ENCODE measurements at places on chromosomes 2 and 18.

GRCh38 chr2:189350540-189351209 is 90.6 kb upstream of the WDR75 start:
- DNase-seq = no peak

GRCh38 chr2:73269686-73270465 is 14.4 kb downstream of the FBXO41 start:
- DNase-seq = no peak

GRCh38 chr2:197673606-197674005 is 1.8 kb downstream of the RFTN2 start:
- no peak for DNase-seq

DNA sequence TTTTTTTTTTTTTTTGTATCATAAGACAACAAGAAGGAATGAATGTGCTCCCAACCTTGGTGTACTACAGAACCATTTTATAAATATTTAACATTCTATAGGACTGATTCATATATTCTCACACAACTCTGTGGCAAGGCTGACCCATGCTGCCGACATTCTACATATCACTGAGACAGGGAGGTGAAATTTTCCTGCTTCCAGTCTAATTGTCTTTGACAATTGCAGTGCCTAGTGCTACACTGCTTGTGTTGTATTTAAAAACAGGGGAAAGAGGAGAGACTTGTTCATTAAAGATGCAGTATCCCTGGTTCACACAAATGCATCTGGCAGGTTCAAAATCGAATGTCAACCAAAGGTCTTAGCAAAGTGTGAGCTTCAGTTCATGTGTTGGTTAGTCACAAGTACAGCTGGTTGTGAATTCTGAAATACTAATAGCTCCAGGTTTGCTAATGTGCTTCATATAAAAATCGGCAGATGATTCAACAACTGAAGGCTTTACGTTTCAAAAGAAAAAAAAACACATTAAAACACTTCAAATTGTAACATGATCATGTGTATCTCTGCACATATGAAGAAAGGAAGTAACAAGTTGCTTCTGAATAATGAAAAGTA is 130.8 kb downstream of the FIGN start:
- no peak for DNase-seq

DNA sequence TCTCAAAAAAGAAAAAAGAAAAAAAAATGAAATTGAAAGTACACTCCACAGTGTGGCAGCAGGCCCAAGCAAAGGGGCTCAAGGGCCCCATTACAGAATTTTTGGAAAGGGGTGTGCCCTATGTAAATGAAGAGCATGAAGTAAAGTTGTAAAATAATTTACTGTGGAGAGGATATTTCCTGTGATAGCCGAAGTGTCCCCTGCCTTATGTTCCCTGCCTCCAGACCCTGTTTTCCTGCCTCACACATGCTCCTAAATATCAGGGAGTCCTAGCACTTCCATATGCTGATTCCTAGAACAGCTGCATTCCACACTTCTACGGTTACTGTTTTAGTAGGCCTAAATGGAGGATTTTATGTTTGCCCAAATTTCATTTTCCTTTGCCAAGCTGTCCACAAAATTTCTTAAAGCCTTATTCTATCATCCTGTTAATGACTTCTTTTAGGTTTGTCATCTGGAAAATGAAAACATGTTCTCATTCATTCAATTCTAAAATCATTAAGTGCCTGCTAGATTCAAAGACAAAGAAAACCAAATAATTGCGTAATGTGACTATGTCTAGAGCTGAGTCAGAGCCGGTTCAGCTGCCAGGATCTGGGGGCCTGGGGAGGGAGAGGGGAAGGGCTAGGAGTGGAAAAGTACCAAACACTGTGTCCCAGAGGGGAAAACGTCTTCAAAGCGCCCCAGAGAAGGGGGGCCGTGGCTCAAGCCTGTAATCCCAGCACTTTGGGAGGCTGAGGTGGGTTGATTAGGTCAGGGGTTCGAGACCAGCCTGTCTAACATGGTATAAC is 25.9 kb upstream of the IMPA2 start:
- DNase-seq = peak; percentile 82

DNA sequence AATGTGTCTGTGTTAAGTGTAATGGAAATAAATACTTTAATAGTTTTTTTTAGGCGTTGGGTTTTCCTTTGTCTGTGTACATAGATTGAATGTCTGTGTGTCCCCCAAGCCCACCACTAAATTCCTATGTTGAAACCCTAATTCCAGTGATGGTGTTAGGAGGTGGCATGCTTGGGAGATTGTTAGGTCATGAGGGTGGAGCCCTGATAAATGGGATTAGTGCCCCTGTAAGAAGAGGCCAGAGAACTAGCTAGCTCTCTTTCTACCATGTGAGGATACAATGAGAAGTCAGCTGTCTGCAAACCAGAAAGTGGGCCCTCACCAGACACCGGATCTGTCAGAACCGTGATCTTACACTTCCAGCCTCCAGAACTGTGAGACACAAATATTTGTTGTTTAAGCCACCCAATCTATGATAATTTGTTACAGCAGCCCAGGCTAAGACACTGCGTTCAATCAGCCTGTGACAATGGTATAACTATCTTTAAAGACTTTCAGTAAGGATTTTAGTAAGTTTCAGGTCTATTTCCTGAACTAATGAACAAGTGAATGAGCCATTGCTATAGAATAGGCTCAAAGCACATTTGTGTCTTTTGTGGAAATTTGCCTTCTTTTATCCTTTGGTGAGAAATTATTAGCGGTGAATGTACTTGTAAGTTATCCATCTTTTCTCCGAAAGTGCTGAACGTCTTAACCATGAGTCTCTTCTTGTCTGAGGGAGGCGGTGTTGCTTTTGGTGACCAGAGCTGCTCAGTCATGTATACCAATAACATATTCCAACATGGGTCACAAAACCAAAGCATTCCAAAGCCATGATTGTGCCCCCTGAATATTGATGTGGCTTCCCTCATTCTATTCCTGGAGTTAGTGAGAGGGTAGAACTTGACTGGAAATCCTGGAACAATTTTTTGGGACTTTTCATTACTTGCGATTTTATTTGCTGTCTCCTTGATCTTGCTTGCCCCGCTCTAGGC is 29.6 kb upstream of the IL1R1 start:
- no peak for DNase-seq

GRCh38 chr2:172919732-172920131 is 155.9 kb upstream of the MAP3K20 start:
- DNase-seq = no peak

- DNase-seq = no peak
Observed at GRCh38 chr2:223824301-223824700, 13.1 kb downstream of the AP1S3 start.

DNA sequence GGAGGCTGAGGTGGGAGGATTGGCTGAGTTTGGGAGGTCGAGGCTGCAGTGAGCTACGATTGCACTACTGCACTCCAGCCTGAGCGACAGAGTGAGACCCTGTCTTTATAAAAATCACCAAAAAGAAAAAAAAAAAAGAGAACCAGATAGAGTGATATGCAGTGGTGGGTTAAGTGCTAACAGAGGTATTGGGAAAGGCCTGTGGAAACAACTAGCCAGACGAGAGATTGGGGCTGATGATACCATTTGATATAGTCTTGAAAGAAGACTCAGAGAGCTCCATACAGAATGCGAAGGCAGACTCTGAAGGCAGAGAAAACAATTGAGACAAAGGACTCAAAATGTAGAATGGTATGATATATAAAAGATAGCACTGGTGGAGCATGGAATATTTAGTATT is 134.1 kb downstream of the CDC42EP3 start:
- no peak for DNase-seq

DNA sequence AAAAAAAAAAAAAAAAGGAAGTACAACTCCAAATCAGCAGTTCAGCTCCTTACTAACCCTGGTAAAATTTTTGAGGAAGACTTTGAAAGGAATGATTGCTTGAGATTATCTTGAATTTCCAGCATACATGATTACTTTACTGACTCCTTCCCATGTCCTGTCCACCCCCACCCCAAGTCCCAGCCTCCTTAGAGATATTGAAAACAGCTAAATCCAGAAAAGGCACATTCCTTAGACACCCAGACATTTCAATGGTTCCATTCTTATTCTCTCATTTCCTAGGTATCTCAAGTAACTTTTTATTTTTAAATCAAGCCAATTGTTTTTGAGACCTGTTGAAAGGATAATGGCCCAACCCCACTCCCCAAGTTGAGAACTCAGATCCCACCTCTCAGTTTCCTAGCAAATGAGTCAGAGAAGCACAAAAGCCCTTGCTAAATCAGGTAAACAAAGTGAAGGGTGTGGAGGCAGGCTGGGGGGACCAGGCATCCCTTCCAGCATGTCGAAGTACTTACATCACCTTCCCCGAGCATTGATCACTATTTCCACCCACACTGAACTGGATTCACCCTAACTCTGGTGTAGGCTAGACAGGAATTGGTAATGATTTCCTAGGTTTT is 95.4 kb upstream of the FZD7 start:
- DNase-seq = no peak
